ENCODE measurements at places on chromosomes 7 and 10.

- peak; percentile 50 for DNase-seq
These were observed 104.6 kb upstream of the TNRC18 start for GRCh38 chr7:5528071-5528814.

DNA sequence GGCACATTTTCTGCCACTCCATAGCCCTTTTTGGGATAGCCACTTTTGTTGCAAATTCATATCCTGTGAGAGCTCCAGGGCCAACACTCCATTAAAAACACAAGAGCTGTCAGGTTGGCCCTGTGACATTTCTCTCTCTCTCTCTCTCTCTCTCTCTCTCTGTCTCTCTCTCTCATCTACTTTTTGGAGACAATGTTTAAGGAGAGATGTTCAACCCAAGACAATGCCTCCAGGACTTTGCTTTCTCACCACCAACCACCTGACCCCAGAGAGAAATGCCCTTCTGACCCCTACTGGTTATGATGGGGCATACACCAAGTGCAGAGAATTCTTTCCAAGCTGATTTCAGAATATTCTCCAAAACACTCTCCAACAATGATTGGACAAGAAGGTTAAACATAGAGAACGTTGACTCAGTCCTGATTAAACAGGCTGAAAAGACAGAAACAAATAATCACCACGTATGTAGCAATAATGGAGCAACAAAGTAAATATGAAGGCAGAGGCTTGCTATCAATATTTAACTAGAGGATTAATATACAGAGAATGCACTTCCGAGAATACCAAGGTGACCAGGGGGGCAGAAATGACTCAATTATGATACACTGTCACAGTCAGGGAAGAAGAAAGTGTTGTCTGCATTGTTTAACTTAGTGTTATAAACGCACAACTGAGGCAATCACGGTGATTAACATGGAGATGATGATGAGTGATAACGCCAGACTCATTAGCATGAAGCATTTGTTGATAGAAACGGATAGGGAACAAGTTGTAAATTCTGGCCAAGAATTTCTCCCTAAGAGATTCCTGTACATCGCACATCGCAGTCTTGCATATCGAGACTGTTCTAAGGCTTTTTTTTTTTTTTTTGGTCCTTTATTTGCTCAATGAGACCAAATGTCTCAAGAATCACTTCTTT, 178.5 kb downstream of the NRP1 start:
- DNase-seq: peak; percentile 53

GRCh38 chr7:54546081-54546985, 4.2 kb downstream of the VSTM2A start:
- DNase-seq: no peak

GRCh38 chr7:138797715-138798320, at the start of the genes ATP6V0A4 and TMEM213:
TSS of gene ATP6V0A4 (minus strand) at chr7:138798196. CDS start at chr7:138771247, 26,949 bp downstream.
TSS of gene TMEM213 (plus strand) at chr7:138797994. CDS start at chr7:138798105, 111 bp downstream.
- no peak for DNase-seq

DNA sequence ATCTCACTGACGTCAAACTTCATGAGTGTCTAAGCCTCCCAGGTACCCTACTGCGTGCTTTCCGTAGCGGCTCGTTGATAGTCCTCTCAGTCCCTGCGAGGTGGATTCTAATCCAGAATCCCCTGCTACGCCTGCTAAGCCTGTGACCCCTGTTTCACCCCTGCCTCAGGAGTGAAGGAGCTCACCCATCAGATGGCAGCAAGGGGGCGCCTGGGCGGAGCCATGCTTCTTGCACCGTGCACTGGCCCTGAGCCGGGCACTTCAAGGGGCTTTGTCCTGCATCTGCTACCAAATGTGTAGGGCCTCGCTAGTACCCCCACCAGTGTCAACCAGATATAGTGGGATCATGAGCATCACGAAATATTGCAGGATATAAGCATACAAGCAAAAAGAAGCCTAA, 918 bp upstream of the STRA8 start:
- DNase-seq: no peak

DNA sequence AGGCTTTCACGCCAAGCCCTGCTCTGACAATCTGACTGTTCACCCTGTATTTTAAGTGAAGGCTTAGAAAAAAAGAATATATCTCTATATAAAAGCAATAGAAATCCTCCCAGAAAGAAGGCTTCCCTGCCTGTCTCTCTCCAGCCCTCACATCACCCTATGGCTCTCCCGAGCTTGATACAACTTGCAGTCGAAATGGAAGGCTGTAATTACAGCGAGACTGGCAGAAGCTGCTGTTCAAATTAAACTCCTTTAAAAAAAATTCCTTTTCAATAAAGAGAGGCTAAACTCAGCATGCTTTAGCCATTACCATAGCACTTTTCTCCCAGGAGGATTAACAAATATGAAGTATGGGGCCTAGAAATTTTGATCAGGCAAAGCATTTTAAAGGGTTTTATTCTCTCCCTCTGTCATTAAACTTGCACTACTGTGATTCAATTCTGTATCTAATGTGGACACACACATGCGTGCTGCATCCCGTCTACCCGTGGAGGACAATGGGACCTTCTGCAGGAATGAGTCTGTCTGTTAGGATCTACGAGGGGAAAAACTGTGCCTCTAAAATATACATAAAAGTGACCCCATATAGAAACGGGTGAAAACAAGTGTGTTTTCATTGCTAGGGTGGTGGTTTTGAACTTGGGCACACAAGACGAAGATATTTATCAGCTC, 223.8 kb downstream of the USP6NL start:
- DNase-seq: no peak

DNA sequence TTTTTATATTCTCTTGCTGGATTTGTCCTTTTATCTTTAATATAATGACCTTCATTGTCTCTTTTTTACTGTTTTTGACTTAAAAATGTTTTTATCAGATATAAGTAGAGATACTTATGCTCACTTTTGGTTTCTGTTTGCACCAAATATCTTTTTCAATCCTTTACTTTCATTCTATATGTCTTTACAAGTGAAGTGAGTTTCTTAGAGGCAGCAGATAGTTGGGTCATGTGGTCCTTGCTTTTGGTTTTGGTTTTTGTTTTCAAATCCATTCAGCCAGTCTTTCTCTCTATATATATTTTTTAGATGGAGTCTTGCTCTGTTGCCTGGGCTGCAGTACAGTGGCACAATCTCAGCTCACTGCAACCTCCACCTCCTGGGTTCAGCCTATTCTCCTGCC, 932.4 kb upstream of the LRRTM3 start:
- no peak for DNase-seq

DNA sequence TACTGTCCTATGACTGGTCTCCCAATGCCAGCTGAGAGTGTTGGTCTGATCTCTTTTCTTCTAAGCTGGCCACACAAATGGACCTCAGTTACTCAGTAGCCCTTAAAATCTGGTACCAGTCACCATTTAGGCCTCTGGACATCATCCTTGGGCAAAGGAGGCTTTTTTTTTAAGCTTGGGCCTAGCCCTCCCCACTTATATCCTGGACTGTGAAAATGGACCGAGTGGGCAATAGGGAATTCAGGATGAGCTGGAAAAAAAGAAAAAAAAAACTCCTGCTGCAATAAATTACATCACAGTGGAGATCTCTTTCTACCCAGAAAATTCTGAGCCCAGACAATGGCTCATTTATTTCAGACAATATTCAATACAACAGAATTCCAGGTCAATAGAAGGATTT, 68.4 kb downstream of the PARP12 start:
- no peak for DNase-seq

DNA sequence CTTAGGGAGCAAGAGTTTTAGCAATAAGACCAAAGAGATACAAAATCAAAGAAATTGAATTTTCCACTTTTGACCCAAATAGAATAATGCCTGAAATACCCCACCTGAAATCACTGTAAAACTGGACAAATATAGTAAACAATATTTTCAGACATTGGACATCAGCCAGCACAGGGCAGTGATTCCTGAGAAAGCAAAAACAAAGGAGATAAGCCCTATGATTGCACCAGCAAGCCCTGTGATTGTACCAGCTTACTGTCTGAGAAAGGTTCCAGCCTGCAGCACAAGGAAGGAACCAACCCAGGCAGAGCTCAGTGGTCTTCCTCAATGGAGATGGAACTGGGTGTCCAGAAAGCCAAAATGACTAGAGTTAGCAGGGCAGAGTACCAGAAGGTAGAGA, 10.3 kb downstream of the TMEM106B start:
- no peak for DNase-seq

GRCh38 chr7:107234436-107234835, 65.6 kb downstream of the HBP1 start:
- no peak for DNase-seq

GRCh38 chr7:39459636-39460035, 106.6 kb upstream of the YAE1 start:
- DNase-seq: no peak

GRCh38 chr7:91416155-91416865, 152.1 kb downstream of the FZD1 start:
- DNase-seq: no peak

DNA sequence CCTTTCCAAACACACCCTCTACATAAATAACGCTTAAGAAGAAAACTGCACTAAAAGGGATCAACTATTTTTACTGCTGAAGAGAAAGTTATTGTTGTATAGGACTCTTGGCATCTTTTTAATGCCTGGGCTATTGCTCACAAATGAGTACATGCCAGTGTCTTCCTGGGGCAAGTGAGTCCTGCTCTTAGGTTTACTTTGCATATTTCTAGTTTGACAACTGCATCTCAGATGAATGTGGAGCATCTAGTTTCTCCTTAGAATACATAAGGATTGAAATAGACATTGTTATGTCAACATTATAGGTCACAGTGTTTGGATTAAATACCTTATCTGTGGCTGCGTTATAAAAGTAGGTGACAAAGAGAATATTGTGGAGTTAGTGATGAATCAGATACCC, 44.5 kb downstream of the PSMC2 start:
- no peak for DNase-seq

DNA sequence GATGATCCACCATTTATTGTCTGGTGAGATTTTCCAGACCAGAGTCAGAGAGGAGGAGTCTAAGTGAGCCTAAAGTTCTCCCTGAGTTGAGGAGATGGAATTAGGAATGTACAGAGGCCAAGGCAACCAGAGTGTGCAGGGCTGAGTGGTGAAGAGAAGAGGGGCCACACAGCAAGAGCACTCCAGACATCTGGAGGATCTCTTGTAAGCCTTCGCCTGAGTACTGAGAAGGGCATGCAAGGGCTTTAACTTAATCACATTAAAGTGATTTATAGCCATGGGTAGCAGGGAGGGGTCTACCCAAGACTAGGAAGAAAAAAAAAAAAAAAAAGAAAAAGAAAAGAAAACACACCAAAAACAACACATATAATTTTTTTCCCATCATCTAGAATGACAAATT, 1190.4 kb downstream of the GATA3 start:
- no peak for DNase-seq

GRCh38 chr7:29569648-29570047, 6.0 kb downstream of the PRR15 start:
- DNase-seq: no peak

DNA sequence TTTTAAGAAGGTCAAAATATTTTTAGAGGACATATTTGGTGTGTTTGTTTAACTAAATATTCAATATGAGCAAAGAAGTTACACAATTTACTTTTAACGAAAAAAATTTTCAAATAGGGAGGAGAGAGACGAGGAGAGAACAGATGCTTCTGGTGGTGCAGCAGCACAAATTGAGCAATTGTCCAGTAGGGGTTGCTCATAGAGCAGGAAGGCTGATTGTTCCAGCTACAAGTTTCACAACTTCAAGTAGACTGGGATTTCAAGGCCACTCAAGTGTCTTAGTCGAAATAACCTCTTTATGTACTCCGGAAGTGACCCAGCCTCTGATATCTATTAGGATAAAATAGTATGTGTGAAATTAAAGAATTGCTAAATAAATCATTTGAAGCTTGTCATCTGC, 197.9 kb downstream of the HDAC9 start:
- no peak for DNase-seq

DNA sequence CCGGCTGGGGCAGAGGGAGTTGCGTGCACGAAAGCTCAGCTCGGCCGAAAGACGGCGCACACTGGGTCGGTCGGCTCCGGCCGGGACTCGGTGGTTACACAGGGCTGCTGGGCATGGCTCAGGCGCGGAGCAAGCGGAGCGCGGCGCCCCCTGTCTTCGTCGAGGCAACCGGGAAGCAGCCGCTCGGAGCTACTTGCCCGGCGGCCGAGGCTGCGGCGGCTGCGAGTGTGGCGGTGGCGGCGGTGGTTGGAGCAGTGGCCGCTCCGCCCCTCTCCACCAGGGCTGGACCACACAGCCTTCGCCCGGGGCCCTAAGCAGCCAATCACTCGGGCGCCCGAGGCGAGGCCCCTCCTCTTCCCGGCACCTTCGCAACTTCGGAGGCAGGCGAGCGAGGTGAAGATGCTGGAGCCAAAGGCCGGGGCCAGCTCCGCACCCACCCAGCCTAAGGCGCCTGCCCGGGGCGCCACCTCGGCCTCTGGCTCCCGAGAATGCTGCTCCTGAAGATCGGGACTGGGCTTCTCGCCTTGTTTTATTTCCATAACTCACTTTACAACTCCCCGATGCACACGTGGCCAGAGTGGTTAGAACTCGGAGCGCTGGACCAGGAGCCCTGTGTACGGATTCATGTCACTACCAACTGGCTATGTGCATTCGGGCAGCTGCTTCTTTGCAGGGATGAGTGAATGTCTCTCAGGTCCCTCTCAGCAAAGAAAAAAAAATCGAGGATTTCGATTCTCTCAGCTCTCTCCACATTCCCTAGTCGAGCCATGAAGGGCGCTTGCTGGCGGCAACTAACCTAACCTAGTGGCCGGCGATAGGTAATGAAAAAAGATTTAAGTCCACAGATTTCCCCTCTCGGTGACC, at the start of gene TLL2:
TSS of gene TLL2 (minus strand) at position 229 of the 864 bp plus-strand sequence. CDS start 241 bp downstream, outside the sequence.
- DNase-seq: peak; percentile 57

DNA sequence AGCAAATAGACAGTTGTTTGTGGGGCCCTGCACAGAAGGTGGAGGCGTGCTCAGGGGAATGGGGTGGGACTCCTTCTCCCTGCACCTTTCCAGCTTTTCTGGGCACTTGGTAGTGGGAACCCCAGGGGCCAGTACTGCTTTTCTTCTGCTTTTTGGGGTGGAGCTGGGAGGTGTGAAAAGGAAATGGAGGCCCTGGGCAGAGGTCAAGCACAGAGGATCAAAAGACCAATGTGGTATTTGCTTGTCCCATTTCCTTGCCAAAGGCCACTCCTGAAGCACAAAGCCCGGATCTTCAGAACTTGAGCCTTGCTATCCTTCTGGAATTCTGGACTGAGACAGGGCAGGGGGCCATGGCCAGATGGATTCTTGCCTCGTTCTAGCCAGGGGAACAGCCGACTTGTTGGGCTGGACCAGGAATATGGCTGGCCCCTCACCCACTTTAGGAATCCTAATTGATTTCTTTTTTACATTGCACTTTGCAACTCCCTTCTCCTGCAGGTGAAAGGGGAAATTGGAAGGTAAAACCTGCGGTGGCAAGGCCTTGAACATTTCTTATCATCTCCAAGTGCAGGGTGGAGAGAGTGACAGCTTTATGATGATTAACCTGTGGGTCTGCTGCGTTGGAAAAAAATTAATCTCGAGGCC, 26.5 kb downstream of the ADRA2A start:
- DNase-seq: no peak

Measured in activated CD4-positive, alpha-beta T cell treated with anti-CD3 and anti-CD28 coated beads, Interleukin-2, amount 10 ng/mL, durations not matched to agents 7 days and 5 days (primary cell).